Gastroesophageal sphincter (tissue), 4 donors: ENCODE measurements at places on chromosomes 16 and 17. TPM values are rescaled to one million over a fixed set of nuclear protein-coding genes. Genes with fewer than 3 reads are reported as not detected.

ATPAF2 gene
- 19.9 TPM for total RNA-seq

DNA sequence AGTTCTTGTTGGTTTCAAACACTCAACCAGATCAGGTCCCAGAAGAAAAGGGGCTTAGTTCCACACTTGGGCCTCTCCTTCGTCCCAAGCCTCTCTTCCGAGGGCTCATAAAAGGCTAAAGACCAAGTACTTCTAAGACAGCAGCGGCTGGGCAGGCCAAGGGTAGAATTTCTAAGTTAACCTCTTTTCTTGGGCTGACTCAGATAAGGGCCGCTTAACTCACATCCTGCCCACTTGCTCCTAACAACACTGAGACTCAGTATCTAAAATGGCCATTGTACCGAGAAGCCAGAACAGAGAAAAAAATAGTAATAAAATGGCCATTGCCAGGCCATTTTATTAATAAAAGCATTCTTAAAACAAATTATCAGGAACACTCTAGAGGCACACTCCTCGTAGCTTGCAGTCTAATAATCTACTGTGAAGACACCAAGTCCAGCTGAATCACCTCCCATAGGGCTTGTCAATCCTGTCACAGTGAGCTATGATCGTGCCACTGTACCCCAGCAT is 42.1 kb downstream of the RANBP10 start:
- ATAC-seq = no peak

DNA sequence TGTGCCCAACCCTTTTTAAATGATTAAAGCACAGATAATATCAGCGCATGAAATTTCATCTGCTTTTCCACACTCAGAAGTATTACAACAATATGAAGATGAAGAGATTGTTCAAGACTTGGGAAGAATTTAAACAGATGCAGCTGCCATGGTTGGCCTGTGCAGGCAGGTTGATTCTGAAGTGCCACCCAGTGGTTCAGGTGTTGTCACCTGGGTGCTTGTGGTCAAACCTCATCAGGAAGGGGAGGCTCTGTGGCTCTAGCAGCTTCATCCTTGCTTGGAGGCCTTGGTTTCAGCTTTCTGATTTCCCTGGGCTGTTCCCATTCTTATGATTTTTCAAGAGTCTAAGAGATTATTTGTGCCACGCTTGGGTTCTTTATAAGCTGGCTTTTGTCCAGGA is 22.2 kb upstream of the CLEC18C start:
- ATAC-seq = no peak

GRCh38 chr17:2071455-2072281 is 16.8 kb downstream of the HIC1 start:
- peak; percentile 52 for ATAC-seq

- ATAC-seq = peak; percentile 64
Measured at GRCh38 chr16:85819245-85819644, 19.8 kb downstream of the COX4I1 start.

DNA sequence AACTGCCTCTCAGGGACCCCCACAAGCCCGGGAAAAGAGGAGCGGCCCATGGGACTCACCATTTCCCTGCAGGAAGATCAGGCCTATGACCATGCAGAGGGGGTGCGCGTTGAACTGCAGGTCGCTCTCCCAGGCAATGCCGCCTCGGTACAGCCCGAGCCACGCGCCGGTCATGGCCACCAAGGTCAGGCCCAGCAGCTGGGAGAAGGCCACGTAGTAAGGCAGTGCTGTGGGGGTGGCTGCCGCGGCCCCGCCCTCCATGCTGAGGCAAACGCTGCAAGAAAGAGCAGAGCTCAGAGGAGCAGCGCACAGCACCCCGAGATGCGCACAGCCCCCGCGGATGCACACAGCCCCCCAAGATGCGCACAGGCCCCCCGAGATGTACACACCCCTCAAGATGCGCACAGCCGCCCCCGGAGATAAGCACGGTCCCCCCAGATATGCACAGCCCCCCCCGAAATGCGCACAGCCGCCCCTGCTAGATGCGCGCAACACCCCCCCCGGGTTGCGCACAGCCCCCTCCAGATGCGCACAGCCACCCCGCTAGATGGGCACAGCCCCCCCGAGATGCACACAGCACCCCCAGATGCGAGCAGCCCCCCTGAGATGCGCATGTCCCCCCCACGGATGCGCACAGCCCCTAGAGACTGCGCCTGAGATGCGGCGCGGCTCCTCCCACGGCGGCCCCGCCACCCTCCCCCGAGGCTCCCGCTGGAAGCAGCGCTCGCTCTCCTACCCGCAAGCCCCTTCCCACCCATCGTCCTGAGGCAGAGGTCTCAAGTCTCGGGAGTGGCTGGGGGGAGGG is 8.6 kb downstream of the CYB561 start:
- ATAC-seq = no peak

DNA sequence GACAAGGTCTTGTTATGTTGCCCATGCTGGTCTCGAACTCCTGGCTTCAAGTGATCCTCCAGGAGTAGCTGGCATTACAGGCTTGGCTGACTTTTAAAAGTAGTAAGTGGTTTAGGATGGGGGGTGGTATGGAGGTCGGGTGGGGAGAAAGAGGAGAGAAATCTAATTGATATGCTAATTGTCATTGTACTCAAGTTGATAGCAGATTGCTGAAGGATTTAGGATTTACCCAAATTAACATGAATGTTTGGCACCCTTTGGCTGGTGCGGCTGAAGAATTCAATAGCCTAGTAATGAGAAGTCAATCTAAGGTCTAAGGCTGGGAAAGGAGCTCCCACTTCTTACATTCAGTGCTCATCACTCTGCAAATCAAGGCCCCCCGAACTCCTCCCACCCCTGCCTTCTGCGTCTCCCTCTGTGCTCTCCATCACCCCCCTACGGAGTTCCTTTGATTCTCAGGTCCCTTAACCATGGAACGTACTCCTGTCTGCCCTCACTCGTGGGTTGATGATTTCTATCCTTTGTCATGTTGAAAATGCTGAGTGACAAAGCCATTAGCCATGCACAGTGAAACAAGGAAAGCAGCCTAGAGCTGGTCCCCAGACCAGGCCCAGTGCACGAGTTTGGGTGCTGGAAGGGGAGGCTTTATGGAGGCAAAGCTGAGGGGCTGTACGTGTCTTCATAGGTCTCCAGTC is 17.3 kb downstream of the CDH13 start:
- no peak for ATAC-seq

GRCh38 chr16:71811261-71811803 is 2.7 kb upstream of the AP1G1 start:
- no peak for ATAC-seq

CDYL2 gene
- total RNA-seq = 11.7 TPM

GRCh38 chr16:695355-696089 is 5.3 kb upstream of the WDR24 start:
- ATAC-seq = no peak

GRCh38 chr16:81823111-81823510 is 44.0 kb downstream of the PLCG2 start:
- no peak for ATAC-seq

DNA sequence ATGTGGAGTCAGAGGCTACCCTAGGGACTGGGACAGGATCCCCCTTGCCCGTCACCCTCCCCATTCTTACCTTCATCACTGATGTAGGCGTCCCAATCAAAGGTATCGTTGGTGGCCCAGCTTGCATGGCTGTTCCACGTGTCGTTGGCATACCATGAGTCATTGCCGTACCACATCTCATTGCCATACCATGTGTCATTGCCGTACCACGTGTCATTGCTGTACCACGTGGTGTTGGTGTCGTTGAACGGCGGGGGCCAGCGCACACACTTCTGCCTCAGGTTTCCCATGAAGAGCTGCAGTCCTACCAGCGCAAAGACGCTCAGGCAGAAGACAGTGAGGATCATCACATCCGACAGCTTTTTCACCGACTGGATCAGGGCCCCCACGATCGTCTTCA is 4.8 kb downstream of the SCN4A start:
- ATAC-seq = no peak

- no peak for ATAC-seq
Measured at GRCh38 chr17:60128171-60128859, 21.5 kb upstream of the CA4 start.

MLST8 gene
- total RNA-seq = 50.8 TPM

DNA sequence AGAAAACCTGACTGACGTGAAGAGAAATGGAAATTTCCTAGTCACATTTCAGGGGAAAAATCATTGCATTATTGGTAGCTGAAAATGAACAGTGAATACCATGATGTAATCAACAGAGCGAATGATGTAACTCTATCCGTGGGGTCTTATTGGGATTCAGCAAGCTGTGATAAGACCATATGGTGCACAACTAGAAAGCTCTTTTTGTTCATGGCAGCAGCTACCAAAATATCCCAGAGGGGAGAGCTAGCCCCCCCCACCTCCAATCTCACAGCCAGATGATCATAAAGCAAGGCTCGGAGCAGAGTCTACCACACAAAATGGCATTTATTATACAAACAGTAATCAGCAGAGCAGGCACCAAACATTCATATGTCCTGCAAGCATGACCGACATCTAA is 22.2 kb upstream of the DNAH17 start:
- ATAC-seq = no peak

- ATAC-seq = peak; percentile 35
Measured at GRCh38 chr16:66426112-66427035, 721 bp upstream of the BEAN1 start.

DNA sequence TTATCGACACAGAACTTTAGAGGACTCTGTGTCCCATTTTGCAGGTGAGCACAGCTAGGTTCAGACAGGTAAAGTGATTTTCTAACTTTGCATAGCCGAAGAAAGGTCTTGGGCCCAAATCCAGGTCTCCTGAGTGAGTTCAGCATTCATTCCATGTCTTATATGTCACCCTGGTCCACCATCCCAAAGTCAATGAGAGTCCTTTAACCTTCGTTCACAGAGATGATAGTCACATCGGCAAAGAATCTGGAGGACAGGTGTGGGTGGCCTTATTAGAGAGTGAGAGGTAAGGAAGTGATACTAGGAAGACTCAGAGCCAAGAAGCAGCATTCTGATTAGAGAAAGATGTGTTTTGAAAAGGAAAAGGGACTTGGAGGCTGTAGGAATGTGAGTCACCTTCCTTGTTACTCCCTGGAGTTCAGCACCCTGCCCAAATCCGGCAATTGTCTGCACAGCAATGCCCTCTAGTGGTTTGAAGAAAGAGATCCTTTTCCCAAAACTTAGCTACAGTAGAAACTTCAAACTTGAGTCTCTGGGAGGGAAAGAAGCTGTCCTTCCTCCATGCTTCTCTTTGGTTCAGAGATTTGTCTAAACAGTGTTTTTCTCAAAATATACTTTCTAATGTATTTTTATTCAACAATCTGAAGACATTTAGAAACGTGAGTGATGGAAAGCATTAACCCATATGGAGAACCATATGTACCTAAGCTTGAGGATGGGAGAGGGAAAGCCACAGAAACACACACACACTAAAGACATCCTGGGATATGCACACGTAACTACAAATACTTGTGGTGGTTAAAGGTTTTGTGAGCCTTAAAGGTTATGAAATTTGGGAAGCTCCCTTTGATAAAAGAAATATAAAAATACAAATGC is 96.4 kb upstream of the SHISA6 start:
- peak; percentile 55 for ATAC-seq

DNA sequence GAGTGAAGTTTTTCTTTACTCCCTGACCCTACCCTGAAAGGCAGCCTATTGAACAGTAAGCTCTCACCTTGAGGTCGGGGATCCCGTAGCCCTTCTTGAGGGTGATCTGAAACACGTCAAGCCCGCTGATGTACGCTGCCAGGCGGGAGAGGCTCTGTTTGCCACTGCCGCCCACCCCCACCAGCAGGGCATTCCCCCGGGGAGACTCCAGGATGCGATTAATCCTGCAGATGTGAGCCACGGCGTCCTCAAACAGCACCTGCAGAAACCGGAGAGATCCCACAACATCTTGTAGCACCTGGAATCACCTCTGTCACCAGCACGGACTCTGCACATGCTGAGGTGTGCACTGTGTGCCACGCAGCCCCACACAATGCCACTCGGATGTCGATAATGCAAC is 96.8 kb downstream of the PGS1 start:
- no peak for ATAC-seq

GRCh38 chr17:71809537-71809936 is 311.3 kb upstream of the SOX9 start:
- no peak for ATAC-seq

- ATAC-seq = no peak
Measured at GRCh38 chr17:57400648-57401047, 144.3 kb downstream of the MSI2 start.

DNA sequence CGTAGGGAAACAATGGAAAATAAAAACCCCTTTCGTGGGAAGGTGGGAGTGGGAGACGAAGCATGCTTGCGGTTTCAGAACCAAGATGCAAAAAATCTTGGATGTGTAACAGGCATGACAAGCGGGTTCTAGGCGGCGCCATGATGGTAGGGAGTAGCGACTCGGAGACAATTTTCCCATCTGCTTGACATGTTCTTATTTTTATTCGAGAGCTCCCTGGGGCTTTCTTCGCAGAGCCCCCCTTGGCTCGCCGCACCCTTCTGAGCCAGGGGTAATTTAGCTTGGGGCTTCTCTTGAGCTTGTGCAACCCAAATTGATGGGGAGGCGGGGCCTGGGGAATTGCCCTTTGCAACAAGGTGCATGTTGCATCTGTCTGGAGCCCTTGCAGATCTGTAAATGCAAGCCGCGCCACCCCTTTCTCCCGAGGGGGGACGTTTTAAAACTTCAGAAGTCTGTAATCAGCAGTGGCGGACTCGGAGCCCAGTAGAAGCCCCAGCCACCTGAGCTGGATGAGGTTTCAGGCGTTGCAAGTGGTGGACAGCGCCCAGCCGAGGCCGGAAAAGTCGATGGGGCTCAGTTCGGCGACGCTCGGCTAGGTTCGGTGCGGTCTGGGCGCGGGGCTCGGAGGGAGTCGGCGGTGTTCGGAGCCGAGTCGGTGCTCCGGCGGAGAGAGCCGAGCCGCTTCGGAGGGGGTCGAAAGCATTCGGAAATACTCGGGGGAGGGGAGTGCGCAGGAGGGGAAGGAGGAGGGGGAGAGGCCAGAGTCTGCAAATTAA is 2.9 kb downstream of the GNAO1 start:
- peak; percentile 75 for ATAC-seq

- no peak for ATAC-seq
Measured at GRCh38 chr16:23987443-23987842, 151.7 kb downstream of the PRKCB start.

MEIOC gene
- total RNA-seq = 0.47 TPM

TNFRSF13B gene
- not detected for total RNA-seq

- no peak for ATAC-seq
Measured at GRCh38 chr16:31284926-31285325, 25.2 kb downstream of the ITGAM start.

PITPNC1 gene
- total RNA-seq = 12.0 TPM

GDPD1 gene
- total RNA-seq = 0.67 TPM

DNA sequence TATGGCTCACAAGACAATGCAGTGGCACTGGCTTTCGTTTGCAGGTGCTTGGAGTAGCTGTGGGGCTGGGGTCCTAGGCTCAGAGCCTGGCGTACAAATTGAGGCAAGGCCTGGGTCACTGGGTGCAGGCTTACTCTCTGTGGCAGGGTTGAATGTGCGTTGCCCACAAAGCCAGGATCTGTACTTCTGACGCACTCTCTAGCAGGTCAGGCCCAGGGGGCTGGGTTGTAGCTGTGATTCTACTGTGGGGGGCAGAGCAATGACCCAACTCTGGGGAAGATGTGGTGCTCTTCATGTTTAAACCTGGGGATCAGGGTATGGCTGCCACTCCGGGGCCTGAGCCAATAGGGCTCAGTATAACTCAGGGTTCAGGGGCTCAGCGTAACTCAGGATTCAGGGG is 6.4 kb upstream of the PRSS21 start:
- ATAC-seq = no peak

GRCh38 chr16:53092284-53092683 is 37.5 kb downstream of the CHD9 start:
- no peak for ATAC-seq

SGCA gene
- 73.8 TPM for total RNA-seq

INO80E gene
- 82.2 TPM for total RNA-seq
